ENCODE measurements at places on chromosomes 13 and 19.

GRCh38 chr13:114142640-114143490, 10.4 kb upstream of the RASA3 start:
- DNase-seq = no peak

- DNase-seq = no peak
Measured at GRCh38 chr13:49527123-49527522, 31.4 kb downstream of the PHF11 start.

GRCh38 chr19:12789098-12789903, 2.0 kb upstream of the JUNB start:
- DNase-seq = no peak

- no peak for DNase-seq
Measured at GRCh38 chr13:31394506-31394905, 194.7 kb downstream of the B3GLCT start.
